ENCODE measurements at places on chromosomes 5 and 9. TPM values are rescaled to one million over a fixed set of nuclear protein-coding genes. Genes with fewer than 3 reads are reported as not detected.

GCNT4 gene
- 3.5 TPM for total RNA-seq

ZNF354B gene
- total RNA-seq = 26.9 TPM

SLC36A3 gene
- not detected for total RNA-seq

DNA sequence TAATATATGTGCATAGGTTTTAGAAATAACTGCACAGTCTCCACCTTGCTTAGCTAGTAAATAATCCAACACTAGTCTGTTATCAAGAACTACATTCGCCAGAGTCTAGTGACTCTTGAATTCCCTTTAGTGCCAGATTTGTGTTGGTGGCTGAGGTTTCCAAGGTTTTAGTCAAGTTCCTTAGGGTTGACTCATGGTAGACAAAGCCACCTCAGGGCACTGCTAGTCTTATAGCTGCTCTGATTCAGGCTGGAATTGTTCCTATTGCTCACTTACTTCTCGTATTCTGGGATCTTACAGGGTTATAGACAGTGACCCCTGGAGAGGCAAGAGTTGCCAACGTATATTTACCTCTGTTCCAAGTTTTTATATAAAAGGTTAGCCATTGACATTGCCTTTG is 1369.8 kb upstream of the CDH9 start:
- no peak overlapping the region for H3K27ac ChIP-seq
- no peak overlapping the region for H3K4me3 ChIP-seq
- H3K36me3 ChIP-seq = no peaks in the 10 kb centered on the region
- DNase-seq = no peak

DNA sequence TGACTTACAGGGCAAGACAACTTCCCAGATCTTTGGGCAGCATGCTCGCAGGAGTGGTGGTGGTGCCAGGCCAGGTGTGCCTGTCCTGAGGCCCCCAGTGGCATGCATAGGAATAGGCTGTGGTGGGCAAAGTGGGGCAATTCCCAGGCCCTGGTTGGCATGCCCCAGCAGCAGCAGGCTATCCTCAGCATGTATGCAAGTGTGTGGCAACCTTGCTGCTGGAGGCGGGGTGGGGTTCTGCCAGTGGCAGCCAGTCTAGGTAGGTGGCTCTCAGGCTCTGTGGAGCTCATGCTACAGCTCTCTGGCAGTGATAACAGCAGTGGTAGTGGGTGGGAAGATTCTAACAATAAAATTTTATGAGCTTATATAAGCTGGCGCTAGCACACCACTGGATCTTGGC is 27.7 kb upstream of the C6 start:
- no peaks in the 10 kb centered on the region for H3K27me3 ChIP-seq
- DNase-seq = no peak
- H3K36me3 ChIP-seq = no peaks in the 10 kb centered on the region

GRCh38 chr5:160369990-160370712 is at the start of gene C1QTNF2:
C1QTNF2 (minus strand) TSS chr5:160370626; CDS start chr5:160355011, 15,615 bp downstream.
- H3K4me3 ChIP-seq = peak within 1 kb of the TSS; percentile 82
- peaks cover 42% of the 10 kb centered on the region for H3K4me1 ChIP-seq
- no peaks in the 10 kb centered on the region for H3K27me3 ChIP-seq
- no peak for DNase-seq
- H3K36me3 ChIP-seq = no peaks in the 10 kb centered on the region
- H3K27ac ChIP-seq = peak within 1 kb of the TSS; percentile 66
